ENCODE measurements at places on chromosomes 1 and 21.

DNA sequence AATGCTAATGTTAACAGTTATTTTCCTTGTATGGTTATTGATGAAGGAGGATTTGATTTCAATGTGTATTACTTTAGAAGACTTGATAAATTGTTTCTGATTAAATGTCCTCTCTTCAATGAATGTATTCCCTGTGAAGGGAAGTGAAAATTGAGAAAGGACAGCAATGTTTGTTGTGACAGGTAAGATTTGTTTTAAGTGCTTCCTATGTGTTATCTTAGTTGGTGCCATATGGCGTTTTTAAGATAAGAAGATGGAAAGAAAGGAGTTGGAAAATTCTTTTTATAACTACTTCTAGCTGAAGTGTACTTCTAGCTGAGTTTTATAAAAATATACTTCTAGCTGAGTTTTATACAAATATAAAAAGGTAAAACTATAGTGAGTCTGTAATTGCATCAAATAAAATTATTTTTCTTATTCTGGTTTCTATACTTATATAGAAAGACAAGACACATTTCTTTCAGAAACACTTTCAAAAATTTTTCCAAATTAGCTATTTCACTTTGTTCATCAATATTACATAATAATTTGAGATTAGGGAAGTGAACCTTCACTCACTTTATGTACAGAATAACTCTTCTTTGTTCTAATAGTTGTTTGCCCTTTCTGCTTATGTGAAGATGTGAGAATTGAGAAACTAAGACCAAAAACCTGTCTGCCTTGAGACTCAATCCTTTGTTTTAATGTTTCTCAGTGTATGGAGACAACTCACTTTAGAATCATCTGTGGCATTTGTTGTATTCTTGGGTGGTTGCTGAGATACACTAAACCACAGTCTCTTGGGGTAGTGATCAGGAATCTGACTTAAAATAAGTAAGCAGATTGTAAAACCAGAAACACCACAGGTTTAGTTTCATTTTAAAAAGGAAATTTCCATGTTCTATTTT, 382.9 kb upstream of the B3GALT2 start:
- no peak for DNase-seq

GRCh38 chr1:186155594-186155993, 219.5 kb downstream of the TPR start:
- peak; percentile 48 for DNase-seq

DNA sequence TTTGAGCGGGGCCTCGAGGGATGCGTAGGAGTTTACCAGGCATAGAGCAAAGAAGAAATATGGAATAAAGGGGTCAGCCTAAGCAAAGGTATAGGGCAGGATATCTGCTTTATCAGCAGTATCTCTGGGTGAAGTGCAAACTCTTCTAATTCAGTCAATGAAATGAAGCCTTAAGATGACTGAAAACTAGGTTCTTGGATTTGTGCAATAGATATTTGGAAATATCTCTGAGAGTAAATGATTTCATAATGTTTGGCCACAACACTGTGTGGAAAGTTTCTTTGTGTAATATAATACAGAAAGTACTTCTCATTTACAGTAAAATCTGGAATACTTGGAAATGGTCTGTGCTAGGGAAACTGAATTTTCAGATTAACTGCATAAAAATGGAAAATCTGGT, 26.1 kb downstream of the KCNJ15 start:
- no peak for DNase-seq

- DNase-seq = no peak
Observed at GRCh38 chr1:62316135-62316534, 3.1 kb downstream of the KANK4 start.

DNA sequence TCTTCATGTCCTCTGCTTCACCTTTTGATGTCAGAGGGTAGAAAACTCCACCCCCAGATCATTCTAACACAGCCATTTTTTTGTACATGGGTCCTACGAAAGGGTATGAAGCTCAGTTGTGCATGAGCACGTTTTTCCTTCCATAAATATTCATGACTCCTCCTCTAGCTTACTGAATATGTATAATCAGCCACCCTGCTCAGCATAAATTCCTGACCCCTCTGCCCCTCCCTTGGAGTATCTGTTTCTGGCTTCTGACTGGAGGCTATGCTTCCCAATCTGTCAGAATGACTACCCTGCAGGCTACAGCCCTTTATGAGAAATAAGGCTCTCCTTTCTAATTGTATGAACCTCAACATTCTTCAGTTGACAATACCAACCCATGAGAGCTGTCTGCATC, 42.8 kb upstream of the PARP1 start:
- DNase-seq = no peak

All from lung microvascular endothelial cell (primary cell).